Stimulated activated CD4-positive, alpha-beta T cell treated with anti-CD3 and anti-CD28 coated beads, Interleukin-2, amount 100 ng/mL, for 48 hours (primary cell): ENCODE measurements at places on chromosomes 7 and 10.

GRCh38 chr7:2710286-2710655 lies 22.3 kb downstream of the AMZ1 start:
- no peak for DNase-seq

DNA sequence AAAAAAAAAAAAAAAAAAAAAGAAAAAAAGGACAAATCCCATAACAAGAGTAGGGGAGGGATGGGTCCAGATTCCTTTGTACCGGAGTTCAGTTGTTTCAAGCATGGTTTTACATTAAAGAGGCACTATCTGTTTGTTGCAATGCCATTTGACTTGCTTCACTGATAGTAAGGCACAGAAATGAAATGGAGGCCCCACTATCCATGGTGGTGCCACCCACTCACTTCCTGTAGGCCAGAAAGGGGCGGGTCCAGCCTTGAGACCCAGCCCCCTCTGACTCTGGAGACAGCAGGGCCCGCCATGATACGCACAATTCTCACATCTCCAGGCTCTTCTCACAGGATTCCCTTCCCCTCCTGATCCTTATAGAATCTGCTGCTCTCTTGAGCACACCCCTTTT lies 100.0 kb downstream of the CLEC2L start:
- no peak for DNase-seq

DNA sequence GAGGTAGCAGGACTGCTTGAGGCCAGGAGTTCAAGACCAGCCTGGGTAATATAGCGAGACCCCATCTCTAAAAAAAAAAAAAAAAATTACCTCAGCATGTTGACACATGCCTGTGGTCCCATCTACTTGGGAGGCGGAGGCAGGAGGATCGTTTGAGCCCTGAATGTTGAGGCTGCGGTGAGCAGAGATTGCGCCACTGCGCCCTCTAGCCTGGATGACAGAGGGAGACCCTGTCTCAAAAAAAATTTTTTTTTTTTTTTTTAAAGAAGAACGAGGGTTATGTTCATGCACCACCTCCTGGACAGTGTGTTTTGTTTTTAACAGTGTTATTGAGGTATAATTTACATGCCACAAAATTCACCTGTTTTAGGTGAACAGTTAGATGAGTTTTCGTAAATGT lies 51.1 kb upstream of the SEPHS1 start:
- no peak for DNase-seq

DNA sequence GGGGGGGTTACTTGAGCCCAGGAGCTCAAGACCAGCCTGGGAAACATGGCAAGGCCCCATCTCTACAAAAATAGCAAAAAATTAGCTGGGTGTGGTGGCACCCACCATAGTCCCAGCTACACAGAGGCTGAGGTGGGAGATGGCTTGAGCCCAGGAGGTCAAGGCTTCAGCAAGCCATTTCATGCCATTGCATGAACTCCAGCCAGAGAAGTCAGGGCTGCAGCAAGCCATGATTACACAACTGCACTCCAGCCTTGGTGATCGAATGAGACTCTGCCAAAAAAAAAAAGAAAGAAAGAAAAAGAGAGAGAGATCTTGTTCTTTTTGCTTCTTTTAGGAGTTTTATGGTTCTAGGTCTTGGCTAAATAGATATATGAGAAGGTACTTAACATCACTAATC lies 200.2 kb upstream of the PHYHIPL start:
- no peak for DNase-seq

- DNase-seq = no peak
Measured at GRCh38 chr10:8556321-8556720, 501.8 kb downstream of the GATA3 start.

DNA sequence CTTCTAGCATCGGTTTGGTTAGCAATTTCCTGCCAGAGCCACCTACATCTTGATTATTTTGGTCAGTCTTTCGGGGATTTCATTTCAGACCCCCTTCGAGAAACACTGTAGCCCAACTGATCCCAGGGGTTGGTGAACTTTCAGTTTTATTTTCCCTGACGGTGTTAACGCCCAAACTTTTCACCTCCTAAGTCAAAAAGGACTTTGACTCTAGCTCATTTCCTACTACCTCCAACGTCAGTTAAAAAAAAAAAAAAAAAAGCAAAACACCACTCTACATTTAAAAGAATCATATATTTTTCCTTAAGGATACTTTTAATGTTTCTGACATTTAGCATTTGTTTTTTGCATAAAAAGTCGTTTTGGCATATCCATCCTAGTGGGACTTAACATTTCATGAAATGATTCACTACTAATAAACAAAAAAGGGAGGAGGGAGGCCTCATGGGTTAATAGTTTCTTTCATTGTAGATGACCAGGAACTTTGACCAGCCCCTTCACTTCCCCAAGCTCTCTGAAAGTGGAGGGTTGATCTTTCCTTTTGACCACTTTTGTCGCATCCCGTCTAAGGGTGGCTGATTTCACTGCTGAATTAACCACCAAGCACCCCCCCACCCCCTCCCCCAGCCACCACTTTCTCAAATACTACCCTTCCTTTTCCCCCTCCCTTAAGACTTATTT lies 764 bp upstream of the TCF7L2 start:
- no peak for DNase-seq

GRCh38 chr10:132942101-132943057 lies at the start of gene CFAP46:
Gene CFAP46 (minus strand): TSS chr10:132942570. CDS start chr10:132942484, 86 bp downstream.
- DNase-seq = no peak

DNA sequence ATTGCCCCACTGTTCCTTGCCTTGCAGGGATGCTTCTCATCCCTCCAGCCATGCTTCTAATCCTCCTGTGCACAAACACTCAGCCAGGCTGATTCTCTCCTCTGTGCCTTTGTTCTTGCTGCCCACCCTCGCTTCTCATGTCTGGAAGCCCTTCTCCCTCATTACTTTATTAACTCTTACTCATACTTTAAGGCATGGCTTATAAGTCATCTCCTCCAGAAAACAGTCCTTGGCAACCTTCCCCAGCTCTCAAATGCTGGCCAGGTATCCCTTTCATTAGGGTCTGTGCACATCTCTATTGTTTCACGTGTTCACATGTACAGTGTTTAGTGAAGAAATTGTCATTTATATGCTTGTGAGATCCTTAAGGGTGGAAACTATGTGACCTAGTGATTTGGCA lies 62.9 kb downstream of the ITGB8 start:
- DNase-seq = no peak

GRCh38 chr7:127819975-127820731 lies 168.2 kb downstream of the SND1 start:
- DNase-seq = no peak

- no peak for DNase-seq
Measured at GRCh38 chr10:22617051-22617450, 97.3 kb downstream of the PIP4K2A start.

GRCh38 chr7:41709621-41710020 lies 6.7 kb upstream of the INHBA start:
- no peak for DNase-seq

GRCh38 chr10:103493362-103493915 lies at the start of gene NEURL1:
Gene NEURL1 (plus strand): TSS chr10:103493705. CDS start chr10:103494388, 683 bp downstream.
- DNase-seq = no peak

- DNase-seq = no peak
Measured at GRCh38 chr7:749140-749551, 22.1 kb upstream of the PRKAR1B start.

GRCh38 chr7:138665669-138666140 lies 35.5 kb downstream of the SVOPL start:
- DNase-seq = no peak

- DNase-seq = peak; percentile 62
Measured at GRCh38 chr10:132223156-132223590, 36.4 kb downstream of the DPYSL4 start.

DNA sequence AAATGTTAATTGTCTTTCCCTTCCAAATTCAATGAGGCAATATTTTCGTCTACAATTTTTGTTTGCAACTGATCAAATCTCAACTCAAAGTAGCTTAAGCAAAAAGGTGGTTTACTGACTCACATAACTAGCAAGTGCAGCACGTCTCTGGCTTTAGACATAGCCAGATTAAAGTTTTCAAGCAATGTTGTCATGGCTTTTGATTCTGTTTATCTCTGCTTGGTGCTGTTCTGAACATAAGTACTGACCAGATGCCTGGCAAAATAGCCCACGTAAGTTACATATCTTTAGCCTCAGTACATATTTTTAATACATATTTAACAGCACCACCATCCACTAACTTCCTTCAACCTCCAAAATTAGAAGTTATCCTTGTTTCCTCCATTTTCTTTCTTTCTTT lies 877.9 kb downstream of the KCNMA1 start:
- DNase-seq = no peak

GRCh38 chr7:71851776-71852498 lies 560.2 kb downstream of the CALN1 start:
- no peak for DNase-seq

DNA sequence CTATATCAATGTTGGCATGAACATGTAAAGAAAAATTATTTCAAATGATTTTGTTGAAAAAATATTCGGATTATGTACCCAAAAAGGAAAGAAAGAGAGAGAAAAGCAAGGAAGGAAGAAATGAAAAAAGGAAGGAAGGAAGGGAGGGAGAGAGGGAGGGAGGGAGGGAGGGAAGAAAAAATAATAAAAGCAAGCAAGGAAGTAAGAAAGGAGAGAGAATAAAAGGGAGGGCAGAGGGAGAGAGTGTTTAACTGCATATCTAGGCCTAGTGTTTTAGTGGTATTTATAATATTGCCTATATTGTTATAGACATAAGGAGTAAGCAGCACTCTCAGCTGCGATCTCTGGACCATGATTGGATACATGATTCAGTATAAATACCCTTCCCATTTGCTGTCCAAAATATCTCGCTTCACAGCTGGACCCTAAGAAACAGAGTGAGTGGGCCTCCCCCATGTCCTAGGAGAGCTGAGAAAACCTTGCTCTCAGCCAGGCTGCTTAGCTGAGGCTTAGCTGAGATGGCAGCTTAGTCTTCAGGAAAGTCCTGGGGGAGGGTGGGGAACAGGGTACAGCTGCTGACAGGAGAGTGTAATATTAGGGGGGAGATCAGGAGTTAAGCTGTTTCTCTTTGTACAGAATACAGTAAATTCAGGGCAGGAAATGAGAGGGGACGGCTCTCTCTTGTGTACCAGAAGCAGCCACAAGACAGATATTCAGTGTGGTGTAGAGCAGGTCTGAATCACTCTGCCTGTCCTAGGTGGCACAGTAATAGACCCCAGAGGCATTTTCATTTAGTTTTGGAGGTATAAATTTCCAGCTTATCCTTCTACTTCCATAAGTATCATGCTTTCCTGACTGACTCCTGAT lies 66.8 kb upstream of the TARP start:
- no peak for DNase-seq

- DNase-seq = no peak
Measured at GRCh38 chr7:149468208-149468607, 7.3 kb upstream of the ZNF777 start.

GRCh38 chr7:142760071-142760642 lies 10.6 kb upstream of the PRSS2 start:
- DNase-seq = no peak

DNA sequence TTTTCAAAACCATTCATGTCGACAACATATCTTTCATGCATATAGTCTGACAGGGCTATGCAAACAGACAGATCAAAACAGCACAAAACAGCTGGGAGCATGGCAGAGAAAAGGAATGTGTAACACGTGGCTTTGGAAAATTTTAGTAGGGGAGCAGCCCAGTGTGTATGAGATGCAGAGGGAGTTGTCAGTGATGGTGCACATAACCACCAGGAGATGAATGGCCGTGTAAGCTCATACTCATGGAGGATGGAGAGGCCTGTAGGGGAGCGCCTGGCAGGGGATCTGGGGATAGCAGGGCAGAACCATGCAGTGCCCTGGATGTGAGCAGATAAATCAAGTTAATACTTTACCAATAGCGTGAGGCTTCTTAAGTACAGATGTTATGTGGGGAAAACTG lies 45.7 kb downstream of the RHOBTB1 start:
- no peak for DNase-seq

DNA sequence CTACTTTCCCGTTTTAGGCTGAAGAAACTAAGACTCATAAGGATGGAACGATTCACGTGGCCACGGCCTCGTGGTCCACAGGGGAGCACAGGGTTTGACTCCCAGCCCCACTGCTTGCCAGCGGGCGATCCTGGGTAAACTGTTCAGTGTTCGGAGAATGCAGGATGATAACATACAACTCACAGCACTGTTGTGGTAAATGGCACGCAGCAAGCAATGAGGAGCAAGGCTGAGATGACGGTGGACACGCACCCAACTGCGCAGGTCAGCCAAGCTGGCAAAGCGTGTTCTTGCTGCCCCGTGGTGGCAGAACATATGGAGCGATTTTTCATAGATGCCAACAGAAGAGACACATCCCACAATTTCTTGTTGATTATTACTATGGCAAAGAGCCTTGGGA lies 272.7 kb downstream of the DNAJB6 start:
- DNase-seq = no peak

DNA sequence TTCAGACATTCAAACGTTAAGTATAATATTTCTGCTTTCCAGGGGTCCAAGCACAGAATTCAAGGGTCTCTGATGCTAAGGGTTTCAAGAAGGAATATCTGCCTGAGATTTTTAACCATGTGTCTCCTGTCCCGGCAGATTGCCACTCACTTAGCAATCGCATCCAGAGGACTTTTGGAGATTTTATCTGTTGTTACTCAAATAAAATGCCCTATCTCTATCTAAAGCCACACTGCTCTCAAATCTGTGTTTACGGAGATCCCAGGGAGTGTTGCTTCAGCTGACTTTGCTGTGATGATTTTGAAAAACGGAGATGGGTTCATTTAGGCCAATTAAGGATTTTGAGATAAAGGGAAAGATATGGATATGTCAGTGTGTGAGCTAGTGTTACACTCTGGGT lies 359.9 kb downstream of the DGKB start:
- DNase-seq = no peak

GRCh38 chr7:115782696-115783490 lies 247.7 kb downstream of the TFEC start:
- DNase-seq = no peak

GRCh38 chr10:20202337-20202736 lies 386.1 kb downstream of the PLXDC2 start:
- no peak for DNase-seq

DNA sequence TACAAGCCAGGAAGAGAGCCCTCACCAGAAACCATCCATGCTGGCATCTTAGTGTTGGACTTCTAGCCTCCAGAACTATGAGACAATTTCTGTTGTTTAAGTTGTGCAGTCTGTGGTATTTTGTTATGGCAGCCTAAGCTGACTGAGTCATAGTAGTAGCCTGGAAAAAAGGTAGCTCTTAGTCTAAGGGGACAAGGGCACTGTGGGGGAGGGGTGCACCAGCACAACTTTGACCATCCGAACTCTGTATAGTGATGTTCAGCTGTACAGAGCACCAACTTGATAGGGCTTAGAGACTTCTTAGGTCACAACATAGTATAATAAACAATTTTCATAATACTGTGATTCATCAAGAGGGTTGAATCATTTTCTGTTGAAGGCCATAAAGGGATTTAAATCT lies 14.3 kb downstream of the EIF4EBP2 start:
- DNase-seq = no peak

DNA sequence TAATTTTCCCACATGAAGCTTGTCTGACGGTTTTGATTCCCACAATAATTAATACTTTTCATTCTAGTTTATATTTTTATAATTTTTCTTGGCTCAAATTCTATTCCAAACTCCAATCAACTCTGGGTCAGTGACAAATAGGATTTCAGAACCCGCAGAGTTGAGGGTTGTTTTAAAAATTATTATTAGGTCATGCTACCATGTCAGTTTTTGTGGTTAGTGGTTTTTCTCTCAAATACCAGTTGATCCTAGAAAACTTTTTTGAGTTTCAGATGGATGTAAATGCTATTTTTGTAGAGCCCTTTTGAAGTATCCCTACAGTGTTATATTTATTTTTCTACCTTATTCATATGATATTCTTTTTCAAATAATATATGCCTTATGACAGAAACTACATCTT lies 237.4 kb downstream of the SEMA3D start:
- no peak for DNase-seq
